Activated B cell treated with CpG ODN at 0.5 μM for 24 hours (primary cell): ENCODE measurements at places on chromosomes 4 and X.
A peak's percentile ranks its signal among the peaks of the same experiment; 100 is the strongest.

DNA sequence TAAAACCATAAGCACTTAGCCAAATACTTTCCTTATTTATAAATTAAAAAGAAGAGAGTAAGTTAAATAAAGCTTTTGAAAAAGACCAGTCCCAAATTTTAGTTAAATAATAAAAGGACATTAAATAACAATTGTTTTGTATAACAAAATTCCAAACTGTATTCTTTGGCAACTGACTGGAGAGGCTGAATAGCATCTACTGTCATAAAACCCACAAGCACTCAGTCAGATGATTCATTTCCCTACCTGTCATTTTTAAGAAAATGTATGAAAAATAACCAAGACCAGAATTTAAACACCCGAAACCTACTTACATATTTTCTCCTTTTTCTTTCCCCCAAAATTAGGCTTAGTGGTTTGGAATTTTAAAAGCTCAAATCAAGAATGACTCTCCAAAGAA is 32.5 kb upstream of the SMIM10L2A start:
- H3K27ac ChIP-seq, result no peak overlapping the region
- no peak overlapping the region for H3K4me3 ChIP-seq
- H3K36me3 ChIP-seq, result no peaks in the 10 kb centered on the region
- no peak for DNase-seq

GRCh38 chr4:138604556-138604955 is 362.4 kb upstream of the SLC7A11 start:
- H3K4me3 ChIP-seq, result no peak overlapping the region
- DNase-seq, result no peak
- H3K27ac ChIP-seq, result no peak overlapping the region

GRCh38 chrX:39900777-39901170 is 197.0 kb downstream of the BCOR start:
- H3K36me3 ChIP-seq, result no peaks in the 10 kb centered on the region
- DNase-seq, result no peak
- peaks cover 8% of the 10 kb centered on the region for H3K27me3 ChIP-seq
- no peak overlapping the region for H3K4me3 ChIP-seq
- no peak overlapping the region for H3K27ac ChIP-seq
- no peaks in the 10 kb centered on the region for H3K4me1 ChIP-seq

DNA sequence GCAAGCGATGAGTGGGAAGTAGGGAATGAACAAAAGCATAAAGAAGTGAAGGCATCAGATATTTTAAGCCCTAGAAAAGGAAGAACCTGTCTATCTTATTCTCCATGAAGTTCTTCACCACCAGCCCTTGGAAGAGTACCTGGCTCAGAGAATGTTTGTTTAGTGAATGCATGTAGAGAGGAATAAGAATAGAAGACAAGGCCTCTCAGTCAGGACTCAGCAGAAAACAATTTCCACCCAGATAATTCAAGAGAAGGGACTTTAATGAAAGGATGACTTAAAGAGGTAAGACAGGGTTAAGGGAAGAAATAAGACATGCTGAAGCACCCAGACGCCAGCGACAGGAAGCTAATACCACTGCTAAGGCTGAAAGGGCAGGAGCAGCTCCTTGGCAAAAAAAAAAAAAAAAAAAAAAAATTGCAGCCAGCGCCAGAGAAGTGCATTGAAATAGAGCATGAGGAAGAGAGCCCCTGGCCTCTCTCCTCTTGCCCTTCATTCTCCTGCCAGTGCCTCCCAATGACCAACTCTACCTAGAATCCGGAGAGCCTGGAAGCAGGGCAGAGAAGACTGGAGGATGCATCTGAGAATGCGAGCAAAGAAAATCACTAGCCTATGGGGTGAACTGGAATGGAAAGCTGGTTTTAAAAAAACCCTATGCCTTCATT is 47.2 kb upstream of the RASGEF1B start:
- H3K27ac ChIP-seq, result no peak overlapping the region
- DNase-seq, result no peak
- H3K36me3 ChIP-seq, result no peaks in the 10 kb centered on the region
- no peak overlapping the region for H3K4me3 ChIP-seq
- H3K4me1 ChIP-seq, result peaks cover 41% of the 10 kb centered on the region
- no peaks in the 10 kb centered on the region for H3K27me3 ChIP-seq

DNA sequence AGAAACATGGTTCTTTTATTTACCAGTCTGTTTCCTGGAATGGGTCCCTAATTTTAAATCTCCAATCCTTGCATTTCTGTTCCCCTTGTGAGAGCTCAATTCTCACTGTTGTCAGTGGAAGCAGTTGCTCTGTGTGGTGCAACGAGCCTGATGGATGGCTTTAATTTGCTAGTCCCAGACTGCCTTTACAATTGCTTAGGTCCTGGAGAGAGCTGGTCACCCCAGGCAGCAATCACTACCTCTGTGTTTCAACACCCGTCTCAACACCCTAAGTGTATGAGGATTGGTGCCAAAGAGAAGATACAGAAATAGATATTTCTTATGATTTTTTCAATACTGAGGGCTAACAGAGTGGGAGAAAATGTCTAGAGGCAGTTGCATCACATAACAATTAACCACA is 873.8 kb downstream of the GLUD2 start:
- no peaks in the 10 kb centered on the region for H3K27me3 ChIP-seq
- H3K4me1 ChIP-seq, result no peaks in the 10 kb centered on the region
- H3K27ac ChIP-seq, result no peak overlapping the region
- no peaks in the 10 kb centered on the region for H3K36me3 ChIP-seq
- no peak overlapping the region for H3K4me3 ChIP-seq

DNA sequence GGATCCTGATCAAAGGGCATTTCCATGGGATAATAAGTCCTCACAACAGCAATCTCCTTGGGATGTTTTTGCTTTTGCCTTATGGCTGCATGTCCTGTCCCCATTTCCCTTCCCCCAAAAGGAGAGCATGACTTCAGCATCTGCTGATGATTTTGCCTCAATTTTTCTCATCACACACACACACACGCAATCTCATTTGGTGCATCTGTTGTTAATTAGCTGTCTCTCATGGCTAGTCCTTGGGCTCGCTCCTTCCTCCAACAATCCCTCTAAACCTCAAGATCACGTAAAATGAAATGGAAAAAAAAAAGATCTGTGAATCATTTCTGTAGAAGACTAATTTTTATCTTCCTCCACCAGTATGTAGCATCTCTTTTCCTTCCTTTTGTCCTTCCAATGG is 153.6 kb downstream of the RBMX2 start:
- H3K36me3 ChIP-seq, result no peaks in the 10 kb centered on the region
- no peak for DNase-seq
- peaks cover 36% of the 10 kb centered on the region for H3K4me1 ChIP-seq
- H3K27ac ChIP-seq, result no peak overlapping the region
- no peak overlapping the region for H3K4me3 ChIP-seq
- no peaks in the 10 kb centered on the region for H3K27me3 ChIP-seq

DNA sequence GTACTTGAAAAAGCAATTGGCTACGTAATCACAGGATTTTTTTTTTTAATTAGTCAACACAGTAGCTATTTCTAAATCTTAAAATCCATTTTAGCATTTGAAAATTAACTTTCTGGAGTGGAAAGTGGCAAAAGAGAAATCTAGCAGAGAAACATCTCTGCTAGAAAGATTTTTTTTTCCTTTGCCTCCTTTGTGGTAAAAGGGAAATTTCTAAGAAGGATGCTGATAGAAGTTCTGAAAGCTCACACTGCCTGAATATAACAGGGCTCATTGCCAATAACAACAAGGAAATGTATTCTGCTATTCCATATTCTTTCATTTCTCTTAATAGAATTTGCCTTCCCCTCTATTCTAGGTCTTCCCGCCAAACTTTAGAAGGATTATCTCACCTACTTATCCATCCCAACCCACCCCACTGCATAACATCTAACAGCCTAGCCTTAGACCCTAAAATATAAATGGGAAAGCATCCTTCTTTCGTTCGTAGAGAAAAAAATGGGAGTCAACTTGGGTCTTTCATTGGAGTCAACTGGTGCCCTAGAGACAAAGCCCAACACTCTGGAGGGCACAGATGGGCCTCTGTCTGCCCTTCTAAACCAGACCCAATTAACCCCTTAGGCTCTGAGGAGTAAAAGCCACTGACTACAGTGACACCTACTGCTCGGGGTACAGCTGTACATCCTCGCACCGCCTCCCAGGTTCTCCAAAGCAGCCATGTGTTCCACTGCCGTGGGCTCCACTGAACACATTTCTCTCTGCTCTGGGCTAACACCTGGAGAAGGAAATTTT is 103.9 kb downstream of the MAML3 start:
- peaks cover 41% of the 10 kb centered on the region for H3K4me1 ChIP-seq
- no peaks in the 10 kb centered on the region for H3K36me3 ChIP-seq
- H3K27ac ChIP-seq, result no peak overlapping the region
- peak overlapping the region; percentile 74 for H3K4me3 ChIP-seq

DNA sequence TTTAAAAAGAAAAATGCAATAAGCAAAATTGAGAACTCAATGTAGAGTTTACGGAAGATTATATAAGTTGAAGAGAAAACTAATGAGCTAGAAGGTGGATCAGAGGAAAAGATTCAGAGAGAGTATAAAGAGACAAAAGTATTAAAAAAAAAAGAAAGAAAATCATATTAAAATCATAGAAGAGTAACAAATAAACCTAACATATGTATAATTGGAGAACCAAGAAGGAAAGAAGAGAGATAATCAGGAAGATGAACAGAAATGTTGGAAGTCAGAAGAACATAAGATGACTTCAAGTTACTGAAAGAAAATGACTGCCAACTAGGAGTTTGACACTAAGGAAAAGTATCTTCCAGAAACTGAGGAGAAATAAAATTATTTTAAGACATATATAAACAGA is 34.3 kb upstream of the ANTXR2 start:
- DNase-seq, result no peak
- H3K27ac ChIP-seq, result no peak overlapping the region
- no peaks in the 10 kb centered on the region for H3K36me3 ChIP-seq
- H3K27me3 ChIP-seq, result peaks cover 4% of the 10 kb centered on the region
- H3K4me1 ChIP-seq, result no peaks in the 10 kb centered on the region
- H3K4me3 ChIP-seq, result no peak overlapping the region
